ENCODE measurements at places on chromosomes 11 and 22. TPM values are rescaled to one million over a fixed set of nuclear protein-coding genes. Genes with fewer than 3 reads are reported as not detected.

The CENPM gene
- 80.8 TPM for total RNA-seq

The OR2AG1 gene
- not detected for total RNA-seq

The GAL3ST3 gene
- 0.17 TPM for total RNA-seq

The NLRX1 gene
- total RNA-seq = 18.2 TPM

The MS4A12 gene
- total RNA-seq = not detected

The SCUBE2 gene
- not detected for total RNA-seq

The RAG2 gene
- total RNA-seq = not detected

The MYO7A gene
- total RNA-seq = not detected

The UPK3A gene
- total RNA-seq = not detected

The OR1S1 gene
- total RNA-seq = not detected

The HBG2 gene
- total RNA-seq = not detected

The CHKB gene
- 63.3 TPM for total RNA-seq

The EFCAB6 gene
- total RNA-seq = 0.42 TPM

The OR9G4 gene
- total RNA-seq = not detected

The DERL3 gene
- total RNA-seq = 8.1 TPM

The OR8D4 gene
- total RNA-seq = not detected

The UBE2L6 gene
- total RNA-seq = 81.3 TPM

The RHOD gene
- 1.8 TPM for total RNA-seq

The AAMDC gene
- 2.6 TPM for total RNA-seq

The C11orf16 gene
- total RNA-seq = not detected

The MISFA gene
- 0.88 TPM for total RNA-seq

The EXT2 gene
- 35.2 TPM for total RNA-seq

The TAF10 gene
- 176 TPM for total RNA-seq

The PRG3 gene
- total RNA-seq = not detected

The MADD gene
- total RNA-seq = 56.1 TPM

The INPP5J gene
- 0.15 TPM for total RNA-seq

The C11orf97 gene
- total RNA-seq = not detected

The SCO2 gene
- total RNA-seq = 4.1 TPM

The OR52H1 gene
- not detected for total RNA-seq

The C22orf42 gene
- total RNA-seq = not detected

The OPCML gene
- not detected for total RNA-seq

The MMP1 gene
- total RNA-seq = not detected

The AQP11 gene
- 0.46 TPM for total RNA-seq

The SCN3B gene
- not detected for total RNA-seq

The TRIM29 gene
- total RNA-seq = not detected

The GGTLC3 gene
- total RNA-seq = not detected

The RPS6KB2 gene
- total RNA-seq = 85.6 TPM

The TRIM48 gene
- total RNA-seq = not detected

The OR51E2 gene
- not detected for total RNA-seq

The SMPD1 gene
- total RNA-seq = 21.9 TPM

The APOA4 gene
- total RNA-seq = not detected

The SMIM35 gene
- total RNA-seq = 0.13 TPM

The MS4A4E gene
- not detected for total RNA-seq

All from activated CD8-positive, alpha-beta memory T cell treated with anti-CD3 and anti-CD28 coated beads for 36 hours (primary cell).